Omental fat pad (tissue), 4 donors: ENCODE measurements at places on chromosomes 6 and 20.

DNA sequence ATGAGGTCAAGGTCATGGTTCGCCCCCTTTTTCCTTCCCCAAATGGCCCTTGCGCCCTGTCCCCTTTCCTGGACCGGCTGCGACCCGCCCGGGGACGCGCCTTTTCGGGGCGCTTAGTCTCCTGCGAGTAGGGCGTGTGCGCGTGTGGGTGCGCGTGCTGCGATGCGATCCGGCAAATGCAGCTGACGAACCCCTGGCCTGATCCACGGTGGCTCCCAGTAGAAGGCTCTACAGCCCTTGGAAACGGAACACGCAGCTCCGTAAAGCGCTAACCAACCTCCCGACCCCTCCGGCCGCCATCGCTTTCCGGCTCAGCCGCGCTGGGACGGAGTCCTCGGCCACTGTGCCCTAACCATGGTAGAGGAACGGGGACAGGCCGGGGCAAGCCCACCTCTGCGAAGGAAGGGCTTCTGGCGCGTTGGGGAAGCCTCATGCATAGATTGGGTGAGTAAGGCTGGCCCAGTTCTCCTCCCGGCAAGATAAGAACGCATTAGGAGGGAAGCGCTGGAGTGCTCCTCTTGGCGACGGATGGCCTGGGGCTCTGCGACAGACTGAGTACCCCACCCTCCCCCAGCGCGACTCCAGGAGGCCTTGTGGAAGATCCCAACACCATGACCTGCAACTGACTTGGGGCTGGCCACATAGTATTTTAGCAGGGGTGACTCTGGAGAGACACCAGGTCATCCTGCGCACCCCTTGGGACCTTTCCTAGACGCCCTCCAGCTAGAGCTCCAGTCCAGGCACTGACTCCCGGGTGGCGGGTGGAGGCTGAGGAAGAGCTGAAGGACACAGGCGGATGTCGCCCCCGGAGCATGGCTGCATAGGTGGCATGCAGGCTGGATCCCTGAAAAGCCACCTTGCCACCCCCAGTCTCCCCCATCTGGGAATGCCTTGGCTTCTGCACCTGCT lies 1.1 kb upstream of the SLC4A11 start:
- DNase-seq = no peak

DNA sequence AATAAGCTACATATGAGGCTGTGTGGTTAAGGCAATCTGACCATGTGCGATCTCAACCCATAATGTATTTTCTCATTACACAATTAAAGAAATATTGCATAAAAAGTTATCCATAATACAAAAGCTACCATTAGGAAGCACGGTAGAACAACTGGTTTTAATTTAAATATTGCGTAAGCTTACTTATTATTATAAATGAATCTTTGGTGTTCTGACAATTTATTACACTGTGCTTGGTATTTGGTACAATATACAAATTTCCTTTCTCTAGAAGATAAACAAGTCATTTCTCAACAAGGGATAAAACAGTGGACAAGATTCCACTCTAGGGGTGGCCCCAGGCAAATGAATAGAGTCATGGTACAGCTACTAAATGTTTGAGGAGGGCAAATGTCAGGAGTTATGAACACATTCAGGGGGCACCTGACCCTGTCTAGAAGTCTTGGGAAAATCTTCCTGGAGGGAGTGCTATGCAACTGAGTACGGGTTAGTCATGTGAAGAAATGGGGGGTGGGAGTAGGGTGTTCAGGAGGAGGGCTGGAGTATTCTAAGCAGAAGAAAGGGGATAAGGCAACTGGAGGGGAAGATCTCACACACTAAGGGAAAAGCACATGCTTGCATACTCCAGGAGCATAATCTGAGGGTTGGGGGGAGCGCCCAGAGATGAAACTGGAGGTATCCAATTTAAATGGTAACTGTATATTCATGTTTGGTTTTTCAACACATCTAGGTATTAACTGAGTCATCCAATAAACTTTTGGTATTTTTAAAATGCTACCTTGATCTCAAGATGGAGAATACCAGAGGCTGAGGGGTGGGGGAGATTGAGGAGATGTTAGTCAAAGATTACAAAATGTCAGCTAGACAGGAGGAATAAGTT lies 296.9 kb upstream of the SGK1 start:
- no peak for DNase-seq

- DNase-seq = no peak
Observed at GRCh38 chr20:63032861-63033793, 26.4 kb upstream of the BHLHE23 start.

DNA sequence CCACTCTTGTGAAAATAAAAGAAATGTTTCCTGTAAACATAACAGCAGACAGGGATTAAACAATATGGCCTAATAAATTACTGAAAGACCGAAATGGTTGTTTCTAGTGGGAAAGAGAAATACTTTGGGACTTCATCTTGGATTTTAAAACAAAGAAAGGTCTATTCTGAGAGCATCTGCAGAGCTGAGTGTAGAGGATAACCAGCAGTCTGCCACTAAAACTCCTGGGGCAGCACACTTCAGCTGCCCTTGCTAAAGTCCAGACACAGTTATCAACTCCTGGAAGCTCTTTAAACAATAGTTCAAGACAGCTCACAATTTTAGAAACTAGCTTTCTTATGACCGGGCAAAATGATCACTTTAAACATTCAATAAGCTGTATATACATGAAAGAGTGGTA lies 38.6 kb downstream of the AKIRIN2 start:
- no peak for DNase-seq

- no peak for DNase-seq
Observed at GRCh38 chr6:155215906-155216305, 47.9 kb upstream of the CLDN20 start.

- no peak for DNase-seq
Observed at GRCh38 chr6:139753198-139753861, 378.9 kb upstream of the CITED2 start.

GRCh38 chr6:49632727-49633126 lies 3.9 kb downstream of the RHAG start:
- DNase-seq = no peak
